ENCODE measurements at places on chromosomes 1 and 21.

DNA sequence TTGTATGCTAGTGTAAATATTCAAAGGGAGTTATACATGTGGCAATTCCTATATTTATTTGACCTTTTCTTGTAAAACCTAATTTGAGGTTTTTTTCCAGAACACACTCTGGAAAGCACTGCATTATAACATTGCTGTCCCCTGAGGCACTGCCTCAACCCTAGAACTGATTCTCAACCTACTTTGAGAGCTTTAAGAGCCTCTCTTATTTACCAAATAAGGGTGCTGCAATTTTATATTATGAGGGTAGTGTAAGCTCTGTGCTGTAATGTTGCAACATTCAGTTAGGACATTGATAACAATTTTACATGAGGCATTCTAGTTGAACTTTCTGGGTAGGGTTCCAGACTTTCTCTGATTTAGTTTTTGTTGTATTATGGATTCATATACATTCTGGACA, 302.2 kb upstream of the DEPDC1 start:
- no peak for DNase-seq

GRCh38 chr1:232743999-232744398, 61.2 kb upstream of the MAP10 start:
- DNase-seq: no peak

DNA sequence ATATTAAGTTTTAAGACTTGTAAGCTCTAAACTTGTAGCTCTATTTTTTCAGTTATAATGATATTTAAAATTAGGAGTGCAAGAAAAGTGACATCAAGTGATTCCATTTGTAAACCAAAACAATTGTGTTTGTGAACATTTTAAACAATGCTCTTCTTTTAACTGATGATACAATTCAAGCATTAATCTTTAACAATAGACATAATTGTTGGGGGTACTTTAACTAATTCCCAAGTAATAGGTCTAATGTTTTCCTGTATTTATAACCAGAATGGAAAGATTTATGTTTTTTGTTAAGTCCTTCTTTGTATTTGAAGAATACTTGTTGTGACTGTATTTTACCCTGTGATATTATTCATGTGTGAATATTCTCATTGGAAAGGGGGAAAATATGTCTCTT, 6.8 kb downstream of the ATG4C start:
- DNase-seq: no peak

DNA sequence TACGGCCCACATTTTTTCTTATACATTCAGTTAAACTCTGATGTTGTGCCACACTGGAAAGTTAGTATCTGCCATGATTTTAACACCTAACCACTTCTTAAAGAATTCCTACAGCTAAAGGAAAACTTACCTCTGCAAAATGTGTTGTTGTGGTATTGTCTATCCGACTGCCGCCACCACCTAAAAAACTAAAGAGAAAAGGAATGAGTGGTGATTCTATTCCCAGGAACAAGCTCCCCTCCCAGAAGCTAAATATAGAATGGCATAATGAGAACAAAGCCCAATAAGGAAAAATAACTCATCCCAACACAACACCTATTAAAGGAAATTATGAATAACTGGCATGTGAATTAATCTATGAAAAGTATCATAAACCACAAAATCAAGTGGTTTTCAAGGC, 39.5 kb downstream of the RNF115 start:
- no peak for DNase-seq

DNA sequence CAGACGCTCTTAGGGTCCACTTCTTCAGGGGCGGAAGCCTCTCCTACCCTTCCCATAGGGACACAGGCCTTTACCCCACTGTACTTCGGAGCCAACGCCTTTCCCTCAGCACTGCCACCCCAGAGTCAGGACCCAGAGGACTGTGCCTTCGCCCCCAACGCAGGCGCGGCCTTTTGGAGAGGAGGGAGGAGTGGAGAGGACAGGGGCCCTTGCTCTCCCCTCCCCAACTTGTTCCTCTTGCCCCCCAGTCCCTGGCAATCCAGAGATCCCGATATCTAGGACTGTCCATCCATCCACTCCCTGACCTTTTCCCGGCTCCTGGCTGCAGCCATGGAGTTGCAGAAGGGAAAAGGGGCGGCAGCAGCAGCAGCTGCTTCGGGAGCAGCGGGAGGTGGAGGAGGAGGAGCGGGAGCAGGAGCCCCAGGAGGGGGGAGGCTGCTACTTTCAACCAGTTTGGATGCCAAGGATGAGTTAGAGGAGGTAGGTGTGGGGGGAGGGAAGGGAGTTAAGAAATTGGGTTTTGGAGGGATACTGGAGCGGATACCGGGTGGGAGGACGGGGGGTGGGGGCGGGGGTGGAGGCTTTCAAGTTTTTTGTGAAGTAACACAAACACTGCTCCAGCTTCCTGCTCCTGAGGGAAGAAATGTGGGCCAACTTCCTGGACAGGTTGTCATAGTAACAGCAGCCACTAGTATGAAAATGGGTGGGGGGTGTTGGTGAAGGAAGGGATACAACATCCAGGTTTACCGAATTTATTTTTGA, 636 bp downstream of the INTS3 start:
- no peak for DNase-seq
